ENCODE measurements at places on chromosomes 2 and 18. TPM values are rescaled to one million over a fixed set of nuclear protein-coding genes. Genes with fewer than 3 reads are reported as not detected.

IL1R2 gene
- 0.52 TPM for total RNA-seq

R3HDM1 gene
- 43.1 TPM for total RNA-seq

TOGARAM2 gene
- total RNA-seq: 0.76 TPM

FLACC1 gene
- 0.74 TPM for total RNA-seq

CCDC141 gene
- total RNA-seq: 0.30 TPM

DNAJC5G gene
- 2.5 TPM for total RNA-seq
